Stimulated activated naive CD8-positive, alpha-beta T cell treated with anti-CD3 and anti-CD28 coated beads, Interleukin-15, Interleukin-2, amounts not matched to agents 100 U/mL and 50 U/mL, for 24 hours (primary cell): ENCODE measurements at places on chromosomes 4 and X.

GRCh38 chrX:13815664-13816063 lies 1.2 kb downstream of the GPM6B start:
- no peak for DNase-seq

- DNase-seq, result no peak
These were observed 59.1 kb downstream of the SPATA18 start for GRCh38 chr4:52110171-52110570.

DNA sequence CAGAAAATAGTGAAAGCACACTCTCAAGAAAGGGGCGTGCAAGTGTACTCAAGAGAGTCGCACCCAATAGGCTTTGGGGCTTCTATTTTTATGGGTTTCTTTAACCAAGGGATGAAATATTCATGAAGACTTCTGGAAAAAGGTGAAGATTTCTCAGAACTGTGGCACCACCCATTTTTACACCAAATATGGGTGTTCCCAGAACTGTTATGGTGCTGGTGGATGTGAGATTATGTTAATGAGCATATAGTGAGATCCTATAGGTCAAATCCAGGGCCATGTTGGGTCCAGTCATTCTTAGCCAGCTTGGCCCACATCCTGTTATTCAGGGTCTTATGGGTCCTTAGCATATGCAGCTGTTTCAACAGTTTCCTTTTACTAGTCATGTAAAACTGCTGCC lies 61.0 kb upstream of the SMIM10 start:
- DNase-seq, result peak; percentile 3

GRCh38 chrX:125005863-125006262 lies 313.8 kb upstream of the TEX13C start:
- no peak for DNase-seq

DNA sequence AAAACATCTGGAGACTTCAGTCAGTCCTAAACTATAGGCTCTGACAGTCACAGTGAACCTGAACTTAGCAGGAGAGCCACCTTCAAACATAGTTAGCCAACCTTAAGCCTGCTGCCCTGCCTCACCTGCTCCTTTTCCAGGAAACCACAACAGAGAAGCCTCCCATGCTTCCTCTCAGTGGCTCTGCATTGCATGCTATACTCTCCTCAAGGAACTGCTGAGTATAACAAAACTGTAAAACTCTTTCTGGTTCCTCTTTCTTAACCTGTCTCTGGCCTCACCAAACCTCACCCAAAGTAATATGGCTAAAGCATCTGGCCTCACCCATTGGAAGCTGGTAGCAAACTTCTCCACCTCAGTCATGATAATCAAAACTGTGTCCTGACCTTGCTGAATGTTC lies 122.1 kb downstream of the ANKRD50 start:
- DNase-seq, result no peak

GRCh38 chr4:75011131-75011795 lies 78.3 kb downstream of the PARM1 start:
- no peak for DNase-seq

GRCh38 chr4:70715097-70715496 lies 6.7 kb upstream of the RUFY3 start:
- no peak for DNase-seq

DNA sequence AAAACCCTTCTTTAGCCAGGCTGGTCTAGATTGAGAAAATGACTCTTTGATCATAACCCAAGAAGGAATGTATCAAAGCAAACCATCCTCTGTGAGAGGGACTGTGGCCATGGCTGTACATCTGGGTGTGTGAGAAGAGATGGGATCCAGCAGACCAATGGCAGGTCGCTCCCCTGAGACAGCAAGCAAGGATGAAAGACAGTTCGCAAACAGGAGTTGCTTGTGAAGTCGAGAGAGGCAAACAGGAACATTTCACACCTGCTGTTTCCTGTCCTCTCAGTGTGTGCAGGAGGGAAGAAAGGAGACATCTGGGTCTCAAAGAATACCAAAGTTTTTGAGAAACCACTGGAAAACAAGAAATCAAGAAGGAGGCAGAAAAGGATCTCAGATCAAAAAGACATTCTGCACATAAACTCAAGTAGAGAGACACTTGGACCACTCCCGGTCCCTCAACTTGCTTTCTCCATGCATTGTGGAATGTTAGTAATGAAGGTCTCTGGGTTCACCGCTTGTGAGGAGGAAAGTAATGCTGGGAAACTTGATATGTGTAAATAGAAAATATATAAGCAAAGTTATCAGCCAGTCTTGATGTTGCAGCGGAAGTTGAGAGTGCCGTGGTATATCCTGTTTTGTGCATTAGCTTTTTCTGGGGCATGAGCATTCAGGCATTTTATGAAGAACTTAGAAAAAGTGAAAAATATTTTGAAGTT lies 327.5 kb downstream of the BMPR1B start:
- DNase-seq, result no peak

- no peak for DNase-seq
These were observed 10.9 kb upstream of the HTRA3 start for GRCh38 chr4:8258552-8259212.

DNA sequence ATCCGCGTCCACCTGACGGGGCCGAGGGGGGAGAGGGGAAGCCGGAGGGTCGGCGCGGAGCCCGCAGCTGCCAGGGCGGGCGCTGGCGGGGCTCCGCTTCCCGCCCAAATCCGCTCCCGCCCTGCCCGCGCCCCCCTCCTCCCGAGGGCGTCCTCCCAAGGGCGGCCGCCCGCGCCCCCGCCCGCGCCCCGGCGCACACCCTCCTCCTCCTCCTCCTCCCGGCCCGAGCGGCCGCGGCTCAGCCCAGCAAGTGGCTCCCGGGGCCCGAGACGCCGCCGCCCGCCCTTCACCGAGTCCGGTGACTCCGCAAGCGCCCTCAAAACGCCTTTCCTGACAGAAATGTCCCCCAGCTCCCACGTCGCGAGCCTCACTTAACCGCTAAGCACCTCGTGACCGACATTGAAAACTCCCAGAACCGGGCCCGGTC lies 487 bp downstream of the HMGB2 start:
- DNase-seq, result peak; percentile 52

DNA sequence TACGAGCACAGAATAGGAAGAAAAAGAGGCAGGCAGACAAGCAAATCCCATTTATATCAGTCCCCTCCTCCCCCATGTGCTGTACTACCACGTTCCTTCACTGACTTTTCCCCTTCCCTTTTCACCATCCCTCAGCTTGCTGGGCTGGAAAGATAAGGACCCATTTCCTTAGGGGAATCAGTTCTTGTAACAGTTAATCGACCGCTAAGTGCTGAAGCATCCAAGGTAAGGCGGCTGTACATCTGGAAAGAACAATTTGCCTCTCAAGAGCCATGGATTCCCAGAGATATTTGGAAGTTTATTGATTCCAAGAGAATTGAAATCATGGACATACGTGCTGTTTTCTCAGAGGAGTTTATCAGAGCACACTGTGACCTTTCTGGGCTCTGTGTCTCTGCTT lies 1688.0 kb downstream of the STIM2 start:
- no peak for DNase-seq

DNA sequence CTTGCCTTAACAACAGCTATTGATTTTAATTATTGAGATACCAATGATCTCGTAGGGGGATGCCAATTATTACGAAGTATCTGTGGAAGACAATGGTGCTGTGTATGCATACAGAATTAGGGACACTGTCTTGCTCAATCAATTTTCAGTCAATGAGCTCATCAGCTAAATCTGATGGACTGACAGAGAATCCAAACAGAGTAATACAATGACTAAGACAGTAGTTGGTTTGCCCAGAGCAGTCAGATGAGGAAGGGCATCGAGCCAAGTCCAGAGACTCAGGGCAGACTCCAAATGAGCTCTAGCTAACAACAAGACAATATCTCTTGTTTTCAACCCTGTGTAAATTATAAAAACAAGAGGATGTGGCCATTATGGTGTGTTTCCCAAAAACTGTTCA lies 14.7 kb upstream of the GSX2 start:
- DNase-seq, result no peak

- no peak for DNase-seq
These were observed 27.7 kb upstream of the FREM3 start for GRCh38 chr4:143728166-143728565.

GRCh38 chr4:173073939-173074500 lies 94.6 kb upstream of the GALNT7 start:
- no peak for DNase-seq

- DNase-seq, result no peak
These were observed 17.2 kb downstream of the BTK start for GRCh38 chrX:101368800-101369199.

DNA sequence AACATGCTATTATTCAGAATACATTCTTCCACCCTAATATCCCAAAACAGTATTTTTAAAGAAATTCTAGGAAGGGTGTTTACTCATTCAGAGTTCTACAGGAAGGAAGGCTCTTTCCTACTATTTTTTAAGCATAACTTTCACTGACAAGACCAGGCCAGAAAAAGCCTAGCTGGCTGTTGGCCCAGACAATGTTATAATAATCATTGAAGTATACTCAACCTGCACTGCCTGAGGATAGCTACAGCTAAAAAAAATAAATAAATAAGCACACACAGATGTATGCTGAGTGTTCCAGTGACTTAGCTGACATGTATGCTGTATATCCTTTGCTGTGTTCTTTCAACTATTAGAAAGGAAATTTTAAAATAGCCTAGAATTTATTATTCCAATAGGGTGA lies 145.8 kb upstream of the SPRY1 start:
- no peak for DNase-seq

GRCh38 chrX:66050140-66050569 lies 10.3 kb upstream of the VSIG4 start:
- DNase-seq, result no peak

GRCh38 chr4:39045827-39046221 lies 13.6 kb upstream of the TMEM156 start:
- DNase-seq, result no peak

DNA sequence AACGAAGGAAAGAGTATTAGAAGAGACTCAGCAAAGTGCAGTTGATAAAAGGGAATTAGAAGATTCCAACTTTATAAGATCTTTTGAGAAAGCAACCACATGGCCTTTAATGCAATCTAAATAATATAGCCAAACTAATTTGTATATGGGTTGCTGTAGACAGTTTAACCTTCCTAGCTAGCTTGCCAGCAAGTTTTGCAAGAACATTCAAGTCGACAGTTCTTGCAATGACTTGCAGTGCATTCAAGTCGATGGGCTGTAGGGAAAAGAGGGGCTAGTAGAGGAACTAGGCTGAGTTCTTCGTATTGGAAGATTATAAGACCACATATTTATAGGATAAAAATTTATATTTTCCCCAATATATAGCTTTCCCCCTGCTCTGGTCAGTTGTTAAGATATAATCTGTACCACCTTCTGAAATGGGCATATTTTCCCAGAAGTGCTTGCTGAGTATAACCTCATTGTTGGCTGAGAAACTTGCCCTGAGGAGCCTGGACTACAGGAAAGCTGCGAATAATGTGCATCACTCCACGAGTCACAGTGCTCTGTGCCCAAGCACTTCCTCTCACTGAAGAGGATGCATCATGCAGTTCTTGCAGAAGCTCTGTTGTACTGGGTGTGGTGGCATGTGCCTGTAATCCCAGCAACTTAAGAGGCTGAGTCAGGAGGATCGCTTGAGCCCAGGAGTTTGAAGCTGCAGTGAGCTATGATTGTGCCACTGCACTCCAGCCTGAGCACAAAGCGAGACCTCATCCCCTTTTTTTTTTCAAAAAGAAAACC lies 56.7 kb downstream of the DOCK11 start:
- DNase-seq, result no peak

DNA sequence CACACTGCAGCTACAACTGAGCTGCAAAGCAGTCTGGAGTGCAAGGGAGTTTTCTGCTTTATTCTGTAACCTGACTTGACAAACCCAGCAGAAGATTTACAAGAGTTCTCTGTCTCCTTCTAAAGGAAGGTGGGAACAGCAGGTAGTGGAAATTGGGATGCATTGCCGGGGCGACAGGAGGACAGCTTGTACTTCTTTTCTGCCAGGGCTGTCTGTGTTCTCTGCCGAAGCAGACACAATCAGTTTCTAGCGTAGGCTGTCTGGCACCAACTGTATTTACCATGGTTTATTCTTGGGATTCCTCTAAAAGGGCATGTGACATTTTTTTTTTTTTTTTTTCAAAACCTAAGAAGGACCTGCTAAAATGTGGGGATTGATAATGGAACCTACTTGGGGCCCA lies 190.8 kb upstream of the GK2 start:
- DNase-seq, result no peak

- no peak for DNase-seq
These were observed 159.9 kb upstream of the PCDH18 start for GRCh38 chr4:137692205-137692604.

DNA sequence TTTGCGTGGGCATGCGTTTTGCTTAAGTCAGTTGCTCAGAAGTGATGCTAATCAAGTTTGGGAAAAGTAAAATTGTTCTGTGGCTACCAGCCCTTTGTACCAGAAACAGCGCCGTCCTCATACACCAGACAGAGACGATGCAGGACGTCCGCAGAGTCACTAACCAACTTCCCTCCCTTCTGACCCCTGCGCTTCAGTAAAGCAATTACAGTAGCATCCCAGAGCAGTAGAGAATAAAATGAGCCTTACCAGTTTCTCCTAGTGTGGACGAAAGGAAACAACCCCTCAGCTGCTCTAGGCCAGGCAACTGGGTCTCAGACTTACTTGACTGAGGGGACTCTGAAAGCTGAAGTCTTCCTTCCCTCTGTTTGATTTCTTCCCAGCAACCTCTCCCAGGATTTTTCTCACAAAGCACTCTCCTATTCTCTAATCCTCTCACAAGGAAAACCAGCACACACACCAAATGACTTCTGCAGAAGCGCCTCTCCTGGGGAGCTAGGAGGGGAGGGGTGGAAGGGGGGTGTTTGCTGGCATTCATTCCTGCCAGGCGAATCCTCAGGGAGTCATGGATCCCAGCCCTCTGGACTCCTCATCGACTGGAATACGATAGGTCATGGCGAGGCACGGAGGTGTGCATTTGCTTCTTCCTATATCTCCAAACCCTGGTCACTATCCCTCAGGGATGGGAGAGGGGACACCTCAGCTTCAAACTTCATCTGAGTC lies 56.0 kb upstream of the MID1 start:
- DNase-seq, result no peak

DNA sequence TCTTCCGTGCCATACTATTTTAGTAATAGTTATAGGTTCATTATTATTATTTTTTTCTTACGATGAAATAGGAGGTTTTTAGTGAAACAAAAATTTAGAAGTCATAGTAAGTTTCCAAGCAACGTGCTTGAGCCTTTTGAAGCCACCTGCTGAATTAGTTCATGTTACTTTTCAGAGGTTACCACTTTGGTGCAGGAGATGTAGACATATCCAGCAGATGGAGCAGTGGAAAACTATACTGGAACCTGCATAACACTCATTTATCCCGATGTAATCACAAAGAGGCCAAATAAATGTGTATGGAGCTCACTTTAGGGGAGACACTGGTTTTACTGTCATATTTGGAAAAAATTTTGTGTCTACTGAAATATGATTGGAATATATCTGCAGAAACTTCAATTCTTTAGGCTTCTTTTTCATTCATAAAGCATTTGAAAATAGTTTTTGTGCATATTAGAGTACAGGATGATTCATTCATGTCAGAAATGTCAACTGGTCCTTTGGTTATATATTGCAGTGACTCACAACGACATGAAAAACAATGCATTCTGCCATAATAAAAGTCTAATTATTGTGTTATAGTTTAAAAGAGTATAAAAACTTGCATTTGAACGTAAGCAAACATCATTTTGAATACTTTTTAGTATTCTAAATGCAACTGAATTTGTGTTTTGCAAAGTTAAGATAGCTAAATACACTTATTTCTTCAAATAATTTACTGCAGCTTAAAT lies 2182.9 kb upstream of the TENM3 start:
- DNase-seq, result no peak

GRCh38 chrX:19670854-19671620 lies 155.7 kb upstream of the MAP3K15 start:
- no peak for DNase-seq
